Activated T-cell treated with anti-CD3 and anti-CD28 coated beads, Interleukin-2, amount 50 U/mL, for 72 hours (primary cell): ENCODE measurements at places on chromosomes 16 and 17.

DNA sequence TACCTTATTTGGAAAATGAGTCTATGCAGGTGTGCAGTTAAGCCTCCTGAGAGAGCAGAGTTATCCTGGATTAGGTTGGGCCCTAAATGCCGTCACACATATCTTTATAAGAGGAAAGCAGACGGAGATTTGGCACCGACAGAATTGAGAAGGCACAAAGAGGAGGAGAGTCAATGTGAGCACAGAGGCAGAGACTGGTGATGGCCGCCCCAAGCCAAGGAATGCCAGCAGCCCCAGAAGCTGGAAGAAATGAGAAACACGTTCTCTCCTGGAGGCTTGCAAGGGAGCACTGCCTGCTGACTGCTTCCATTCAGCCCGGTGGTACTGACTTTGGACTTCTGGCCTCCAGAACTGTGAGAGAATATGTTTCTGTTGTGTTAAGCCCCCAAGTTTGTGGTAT lies 3.2 kb downstream of the SLC46A1 start:
- no peak for DNase-seq

- DNase-seq = no peak
Measured at GRCh38 chr17:48577330-48577945, 712 bp downstream of the HOXB4 start.

- DNase-seq = no peak
Measured at GRCh38 chr17:80415626-80416137, 715 bp downstream of the ENDOV start.

DNA sequence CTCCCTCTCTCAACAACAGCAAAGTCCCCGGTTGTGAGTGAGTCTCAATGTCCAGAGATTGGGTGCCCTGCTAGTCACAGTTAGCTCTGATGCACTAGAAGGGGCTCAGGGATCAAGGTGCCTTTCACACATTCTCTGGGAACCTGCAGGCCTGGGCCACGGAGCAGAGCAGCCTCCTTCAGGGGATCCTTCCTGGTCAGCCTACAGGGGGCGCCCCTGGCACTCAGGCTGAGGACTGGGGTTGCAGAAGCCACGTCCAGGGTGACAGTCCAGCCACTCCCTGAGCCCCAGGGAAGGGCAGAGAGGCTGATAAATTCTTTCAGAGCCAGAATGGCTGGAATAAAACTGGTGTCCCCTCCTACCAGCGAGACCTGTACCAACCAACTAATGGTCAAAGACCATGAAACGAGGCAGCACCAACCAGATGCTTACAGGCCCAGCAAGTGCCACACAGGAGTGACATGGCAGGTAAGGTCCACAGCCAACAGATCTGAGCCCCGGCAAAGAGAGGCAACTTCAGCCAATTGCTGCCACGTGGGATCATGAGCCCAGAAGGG lies 43.5 kb downstream of the ST3GAL2 start:
- DNase-seq = peak; percentile 75

DNA sequence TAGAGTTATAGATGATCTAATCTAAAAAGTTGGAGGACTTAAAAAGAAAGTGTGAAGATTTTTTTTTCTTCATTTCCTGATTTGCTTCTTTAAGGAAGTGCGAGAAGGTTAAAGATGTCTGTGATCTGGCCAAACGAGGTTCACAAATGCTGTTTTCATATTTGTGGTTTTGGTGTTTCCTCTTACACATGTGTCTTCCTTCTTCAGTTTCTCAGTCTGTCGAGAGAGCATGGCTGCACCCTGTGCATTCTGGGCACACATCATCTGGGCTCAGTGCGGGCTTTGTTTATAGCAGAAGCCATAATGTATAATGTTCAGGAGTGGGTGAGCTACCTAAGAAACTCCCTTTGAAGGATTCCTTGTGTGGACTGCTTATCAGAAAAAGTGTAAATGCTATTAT lies 260.4 kb upstream of the TBX2 start:
- DNase-seq = peak; percentile 45

- DNase-seq = no peak
Measured at GRCh38 chr17:33967608-33968349, 287.3 kb upstream of the CCL2 start.
